SJCRH30 (cell line): ENCODE measurements at places on chromosomes 16 and 17. TPM values are rescaled to one million over a fixed set of nuclear protein-coding genes. Genes with fewer than 3 reads are reported as not detected.

- DNase-seq: no peak
Observed at GRCh38 chr16:54128629-54129234, 157.9 kb downstream of the IRX3 start.

DNA sequence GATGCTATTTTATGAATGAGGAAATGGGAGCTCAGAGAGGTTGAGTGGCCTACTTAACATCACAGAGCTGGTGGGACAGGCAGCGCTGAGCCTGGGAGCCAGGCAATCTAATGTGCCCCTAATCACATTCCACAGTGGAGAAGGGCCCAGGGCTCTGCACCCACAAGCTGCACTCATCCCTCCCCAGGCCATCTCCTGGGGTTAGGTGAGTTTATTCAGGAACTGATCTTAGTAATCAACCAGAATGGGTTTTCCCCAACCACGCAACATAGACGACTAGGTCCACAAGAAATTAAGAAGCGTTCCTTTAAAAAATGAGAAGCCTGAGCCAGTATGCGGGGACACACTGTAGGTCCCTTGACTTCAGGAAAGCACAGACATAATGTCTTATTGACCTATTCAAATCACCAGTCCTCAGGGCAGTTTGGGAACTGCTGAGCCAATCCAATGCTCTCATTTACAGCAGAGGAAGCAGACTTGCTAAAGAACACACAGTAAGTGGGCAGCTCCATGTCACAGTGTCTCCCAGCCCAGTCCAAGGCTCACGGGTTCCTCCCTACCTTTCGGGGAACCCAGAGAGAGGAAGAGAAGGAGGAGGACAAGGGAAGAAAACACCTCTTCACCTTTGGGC lies 2.3 kb downstream of the MPP3 start:
- no peak for DNase-seq

DNA sequence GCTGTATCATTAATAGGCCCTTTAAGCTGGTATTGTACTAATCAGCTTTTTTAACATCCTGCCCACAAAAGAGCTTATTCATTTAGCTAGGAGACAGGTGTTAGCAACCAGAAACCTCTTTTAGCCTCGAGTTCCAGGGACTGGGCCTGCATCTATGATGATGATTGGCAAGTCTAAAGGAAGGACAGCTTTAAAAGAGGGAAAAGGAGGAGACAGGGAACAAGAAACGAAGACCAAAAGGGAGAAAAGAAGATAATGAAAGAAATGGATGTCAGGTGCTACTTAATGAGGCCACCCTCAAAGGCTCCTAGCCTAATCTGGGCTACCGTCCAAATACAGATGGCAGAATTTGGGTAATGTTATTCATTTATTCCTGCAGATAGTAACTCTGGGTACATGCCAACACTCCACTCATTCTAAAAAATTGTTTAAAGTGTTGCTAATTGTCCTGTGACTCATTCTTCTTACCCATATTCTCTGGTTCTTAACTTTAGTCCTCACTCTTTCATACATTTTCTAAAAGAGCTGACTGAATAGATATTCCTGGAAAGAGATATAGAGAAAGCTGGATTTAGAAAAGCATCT lies 18.7 kb upstream of the RFFL start:
- peak; percentile 44 for DNase-seq

The KCNJ2 gene
- total RNA-seq: 0.13 and 0.16 TPM in 2 replicates
